CD4-positive, alpha-beta T cell treated with Interleukin-10 for 1 hour (primary cell): ENCODE measurements at places on chromosomes 12 and 14.

- no peak for DNase-seq
These were observed 446.5 kb downstream of the ADAMTS20 start for GRCh38 chr12:43105426-43105981.

DNA sequence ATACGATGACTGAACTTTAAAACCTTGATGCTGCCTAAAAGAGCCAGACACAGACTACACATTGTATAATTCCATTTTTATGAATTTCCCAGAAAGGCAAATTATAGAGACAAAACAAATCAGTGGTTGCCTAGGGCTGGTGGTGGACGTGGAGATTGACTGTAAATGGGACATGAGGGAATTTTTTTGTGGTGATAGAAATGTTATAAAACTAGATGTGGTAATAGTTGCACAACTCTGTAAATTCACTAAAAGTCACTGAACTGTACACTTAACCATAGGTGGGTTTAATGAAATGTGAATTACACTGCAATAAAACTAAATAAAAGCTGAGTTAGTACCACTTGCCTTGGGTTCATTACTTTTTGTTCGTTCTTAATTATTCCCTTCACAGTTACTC lies 72.1 kb downstream of the PLEKHA5 start:
- no peak for DNase-seq

DNA sequence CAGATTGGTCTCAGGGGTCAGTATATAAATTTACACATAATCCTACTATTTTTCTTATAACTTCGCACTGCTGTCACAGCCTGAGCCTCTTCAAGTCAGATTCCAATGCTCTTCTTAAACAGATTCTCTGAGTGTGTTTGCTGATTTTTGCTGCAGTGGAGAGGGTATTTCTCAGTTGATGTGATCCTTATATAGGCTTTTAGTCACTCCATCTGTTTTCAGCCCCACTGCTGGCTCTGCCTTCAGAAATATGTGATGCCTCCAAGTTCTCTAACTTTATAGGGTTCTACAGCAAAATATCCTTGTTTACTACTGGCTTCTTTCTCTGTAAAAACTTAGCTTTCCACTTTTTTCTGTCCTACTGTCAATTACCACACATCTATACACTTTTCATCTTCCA lies 702.7 kb downstream of the NRXN3 start:
- no peak for DNase-seq

GRCh38 chr12:103495469-103496456 lies at the start of gene C12orf42:
C12orf42 (minus strand) TSS chr12:103495968; CDS start chr12:103478426, 17,542 bp downstream.
- DNase-seq: peak; percentile 68

DNA sequence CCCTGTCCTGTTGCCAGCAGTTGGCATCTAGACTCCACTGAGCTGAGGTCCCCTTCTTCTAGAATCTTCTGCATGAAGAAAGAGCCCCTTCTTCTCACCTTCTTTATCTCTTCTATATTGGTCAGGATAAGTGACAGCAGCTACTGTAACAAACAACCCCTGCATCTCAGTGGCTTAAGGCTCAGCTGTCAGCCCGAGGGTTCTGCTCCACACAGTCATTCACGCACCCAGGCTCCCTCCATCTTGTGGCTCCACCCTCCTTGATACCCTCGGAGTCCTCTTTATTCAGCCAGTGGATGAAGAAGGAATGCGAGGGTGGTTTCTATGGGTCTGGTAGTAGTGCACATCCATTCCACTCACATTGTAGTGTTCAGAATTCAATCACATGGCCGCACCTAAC lies 10.5 kb upstream of the RFLNA start:
- no peak for DNase-seq

DNA sequence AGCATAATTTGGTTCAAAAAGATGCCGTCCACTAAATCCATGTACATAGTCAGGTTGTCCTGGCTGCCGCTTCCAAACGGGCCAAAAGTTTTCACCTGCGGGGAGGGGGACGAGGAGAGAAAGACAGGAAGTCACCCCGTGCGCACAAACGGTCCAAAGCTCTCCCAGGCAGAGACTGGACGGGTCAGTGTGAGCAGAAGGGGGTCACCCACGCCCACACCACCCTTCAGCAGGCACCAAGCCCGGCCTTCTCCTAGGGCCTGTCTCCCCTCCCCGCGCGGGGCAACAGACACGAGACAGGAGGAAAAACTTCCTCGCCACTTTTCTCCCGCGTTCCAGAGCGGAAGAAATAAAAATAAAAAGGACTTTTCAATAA lies 888 bp downstream of the CCDC88C start:
- no peak for DNase-seq

- DNase-seq: no peak
These were observed 250.0 kb upstream of the E2F7 start for GRCh38 chr12:77315407-77315806.

DNA sequence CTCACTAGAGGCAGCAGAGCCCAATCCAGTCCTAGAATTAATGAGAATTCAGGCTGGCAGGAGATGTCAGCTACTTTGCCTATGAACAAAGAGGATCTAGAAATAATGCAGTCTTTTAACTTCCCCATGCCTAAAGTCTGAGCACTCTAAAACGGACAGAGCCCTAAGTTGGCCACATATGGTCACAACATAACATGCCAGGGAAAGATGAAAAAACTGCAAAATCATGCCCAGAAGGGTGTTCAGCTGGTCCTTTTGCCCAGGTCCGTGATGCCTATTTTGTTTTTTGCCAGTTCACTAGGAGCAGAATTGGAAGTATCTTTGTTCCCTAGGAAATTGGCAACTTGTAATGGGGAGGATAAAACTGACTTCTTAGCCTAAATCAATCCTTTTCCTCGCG lies 20.3 kb upstream of the LMNTD1 start:
- no peak for DNase-seq
